Activated T-cell treated with anti-CD3 and anti-CD28 coated beads, Interleukin-2, amount 50 U/mL, for 24 hours (primary cell): ENCODE measurements at places on chromosomes 12 and 14.

DNA sequence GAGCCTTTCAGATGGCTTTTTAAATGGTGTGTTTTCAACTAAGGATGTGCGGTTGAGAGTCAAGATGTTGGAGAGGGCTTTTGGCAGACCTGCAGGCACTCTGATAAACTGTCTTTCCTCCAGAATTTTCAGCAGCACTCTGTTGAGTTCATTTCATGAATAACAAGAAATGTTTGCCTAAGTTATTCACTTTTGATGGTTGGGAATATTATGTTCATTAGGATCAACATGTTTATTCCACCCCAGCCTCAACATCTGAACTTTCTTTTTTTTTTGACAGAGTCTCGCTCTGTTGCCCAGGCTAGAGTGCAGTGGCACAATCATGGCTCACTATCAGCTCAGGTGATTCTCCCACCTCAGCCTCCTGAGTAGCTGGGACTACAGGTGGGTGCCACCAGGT lies 68.4 kb downstream of the C12orf75 start:
- DNase-seq = no peak

DNA sequence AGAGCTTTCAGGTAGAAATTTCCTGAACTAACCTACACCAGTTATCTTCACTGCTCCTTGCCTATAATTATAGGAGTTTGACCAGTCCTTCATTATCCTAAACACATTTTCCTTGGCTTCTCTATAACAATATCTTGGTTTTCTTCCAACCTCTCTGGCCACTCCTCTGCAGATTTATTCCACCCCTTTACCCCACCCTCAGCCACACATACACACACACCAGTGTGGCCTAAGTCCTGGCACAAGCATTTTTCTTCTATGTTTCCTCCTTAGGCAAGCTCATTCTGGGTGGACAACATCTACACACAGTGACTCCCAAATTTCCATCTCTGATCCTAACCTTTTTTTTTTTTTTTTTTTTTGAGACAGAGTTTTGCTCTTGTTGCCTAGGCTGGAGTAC lies 25.1 kb downstream of the CDK17 start:
- DNase-seq = no peak

GRCh38 chr12:562634-563033 lies 100.6 kb downstream of the NINJ2 start:
- no peak for DNase-seq

DNA sequence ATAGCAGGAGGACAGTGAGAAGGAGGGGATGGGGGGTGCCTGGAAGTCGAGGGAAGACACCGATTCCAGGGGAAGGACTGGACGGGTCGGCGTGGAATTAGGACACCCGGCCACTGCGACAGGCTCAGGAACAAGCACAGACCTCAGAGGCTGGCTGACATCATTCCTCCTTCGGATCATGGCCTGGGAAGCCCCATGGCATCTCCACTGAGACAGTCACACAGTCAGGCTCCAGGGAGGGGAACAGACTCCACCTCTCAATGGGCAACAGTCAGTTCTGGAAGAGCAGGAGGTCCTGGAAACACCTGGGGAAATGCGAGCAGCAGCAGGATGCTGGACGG lies 67.9 kb upstream of the FBRSL1 start:
- no peak for DNase-seq

DNA sequence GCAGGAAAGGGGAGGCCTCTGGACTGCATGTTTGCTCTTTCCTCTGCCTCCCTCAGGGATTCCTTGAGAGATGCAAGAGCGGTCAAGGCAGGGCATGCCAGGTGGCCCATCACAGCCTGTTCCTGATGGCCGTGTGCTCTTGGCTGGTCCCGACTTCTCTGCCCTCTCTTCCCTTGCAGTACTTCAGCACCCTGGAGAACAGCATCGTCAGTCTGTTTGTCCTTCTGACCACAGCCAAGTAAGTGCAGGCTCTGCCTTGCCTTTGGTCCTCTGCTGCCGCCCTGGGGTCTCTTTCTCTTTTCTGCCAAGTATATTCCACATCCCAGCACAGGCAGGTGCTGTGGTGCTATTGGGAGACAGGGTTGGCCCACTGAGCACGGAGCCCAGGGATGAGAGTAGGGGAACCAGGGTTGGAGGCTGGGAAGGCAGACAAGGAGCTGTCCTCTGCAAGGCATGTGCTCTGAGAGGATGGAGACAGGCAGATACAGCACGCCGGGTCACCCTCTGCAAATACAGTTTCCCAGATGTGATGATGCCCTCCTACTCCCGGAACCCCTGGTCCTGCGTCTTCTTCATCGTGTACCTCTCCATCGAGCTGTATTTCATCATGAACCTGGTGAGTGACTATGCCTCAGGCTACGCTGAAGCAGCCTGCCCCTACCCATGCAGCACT lies 51.9 kb downstream of the TPCN1 start:
- no peak for DNase-seq
